Upper lobe of left lung (tissue), 6 donors: ENCODE measurements at places on chromosomes 2 and 18. TPM values are rescaled to one million over a fixed set of nuclear protein-coding genes. Genes with fewer than 3 reads are reported as not detected.

DNA sequence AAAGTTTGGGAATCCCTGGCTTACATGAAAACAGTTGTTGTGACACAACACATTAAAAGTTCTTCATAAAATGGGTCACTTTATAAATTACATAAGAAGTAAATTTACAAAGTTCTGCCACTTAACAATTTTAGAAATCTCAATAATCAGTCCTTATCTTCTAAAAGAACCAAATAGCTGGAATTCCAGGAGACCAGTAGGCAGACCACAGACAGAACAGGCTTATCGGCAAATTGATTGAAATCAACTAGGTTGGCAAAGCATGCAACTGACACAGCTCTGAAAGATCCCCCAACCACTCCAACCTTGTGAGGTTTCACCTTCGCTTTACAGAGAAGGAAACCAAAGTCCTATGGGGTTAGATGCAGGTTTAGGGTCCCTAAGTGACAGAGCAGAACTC, 103.0 kb downstream of the DNER start:
- H3K4me3 ChIP-seq, result no peak overlapping the region
- no peak overlapping the region for H3K27ac ChIP-seq
- H3K36me3 ChIP-seq, result no peaks in the 10 kb centered on the region

DNA sequence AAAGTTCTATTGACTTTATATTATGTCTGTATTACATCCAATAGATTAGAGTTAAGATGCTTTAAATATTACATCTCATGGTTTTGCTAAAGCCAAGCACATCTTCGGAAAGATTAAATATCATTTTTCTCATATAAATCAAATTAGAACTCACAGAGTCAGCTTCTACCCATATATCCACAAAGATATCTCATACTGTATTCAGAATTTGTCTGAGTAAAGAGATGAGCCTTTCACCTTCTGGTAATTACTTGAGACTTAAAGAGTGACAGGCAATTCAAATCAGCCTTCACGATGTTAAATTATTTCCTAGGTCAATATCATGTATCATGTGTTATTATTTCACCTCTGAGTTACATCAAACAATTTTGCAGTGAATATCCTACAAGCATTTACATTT, 13.0 kb downstream of the CCDC178 start:
- H3K36me3 ChIP-seq, result no peaks in the 10 kb centered on the region
- no peak overlapping the region for H3K4me3 ChIP-seq
- no peak overlapping the region for H3K27ac ChIP-seq
- H3K4me1 ChIP-seq, result no peaks in the 10 kb centered on the region
- no peak for DNase-seq

DNA sequence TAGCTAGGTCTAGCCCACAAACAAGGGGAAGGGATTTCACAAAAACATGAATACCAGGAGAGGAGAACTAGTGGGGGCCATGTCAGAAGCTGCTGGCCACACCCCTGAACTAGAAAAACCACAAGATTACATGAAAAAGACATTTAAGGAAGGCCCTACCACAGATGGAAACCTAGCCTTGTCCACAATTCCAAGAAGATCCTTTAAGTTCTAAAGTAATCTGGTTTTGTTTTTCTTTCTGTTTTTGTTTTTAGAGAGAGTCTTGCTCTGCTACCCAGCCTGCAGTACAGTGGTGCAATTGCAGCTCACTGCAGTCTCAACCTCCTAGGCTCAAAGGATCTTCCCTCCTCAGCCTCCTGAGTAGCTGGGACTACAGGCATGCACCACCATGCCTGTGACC, 34.2 kb upstream of the CAB39 start:
- no peak overlapping the region for H3K27ac ChIP-seq
- no peaks in the 10 kb centered on the region for H3K4me1 ChIP-seq
- H3K36me3 ChIP-seq, result no peaks in the 10 kb centered on the region

Gene KIAA2012
- total RNA-seq, result 2.2 TPM

DNA sequence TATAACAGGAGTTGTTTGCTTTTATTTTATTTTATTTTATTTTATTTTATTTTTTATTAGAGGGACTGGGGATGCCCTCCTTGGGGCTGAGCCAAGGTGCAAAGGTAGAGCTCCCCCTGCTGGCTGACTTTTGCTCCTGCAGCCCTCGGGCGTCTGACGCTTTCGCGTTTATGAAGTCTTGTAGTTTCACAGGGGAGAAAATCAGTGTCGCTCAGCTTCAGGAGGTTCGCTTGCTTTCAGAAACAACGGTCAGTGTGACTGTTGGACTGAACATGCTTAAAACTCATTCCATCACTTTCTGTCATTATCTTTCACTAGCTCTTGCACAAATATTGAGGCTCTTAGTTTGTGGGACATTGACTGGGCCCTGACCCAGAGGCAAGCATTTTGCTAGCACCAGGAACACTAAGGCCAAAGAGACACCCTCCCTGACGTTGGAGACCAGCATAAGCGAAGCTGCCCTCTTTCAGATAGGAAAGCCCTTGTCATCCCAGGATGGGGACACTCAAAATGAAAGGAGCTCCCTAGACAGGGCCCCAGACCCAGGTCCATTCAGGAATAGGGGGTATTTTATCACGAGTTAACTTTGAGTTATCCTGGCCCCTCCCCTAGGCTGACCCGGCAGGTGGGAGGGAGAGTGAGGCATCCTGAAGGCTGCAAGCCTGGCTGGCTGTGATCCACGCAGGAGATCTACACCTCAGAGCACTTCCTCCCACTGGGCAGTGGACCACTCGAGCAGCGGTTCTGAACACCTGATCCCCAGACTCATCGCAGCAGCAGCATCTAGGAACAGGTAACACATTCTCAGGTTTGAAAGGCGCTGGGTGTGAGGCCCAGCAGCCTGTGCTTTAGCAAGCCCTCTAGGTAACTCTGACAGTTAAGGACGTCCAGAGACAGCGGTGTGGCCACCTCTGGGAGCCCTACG, 34.4 kb downstream of the LGALSL start:
- H3K4me3 ChIP-seq, result no peak overlapping the region
- H3K4me1 ChIP-seq, result peaks cover 7% of the 10 kb centered on the region
- no peak for DNase-seq
- H3K27ac ChIP-seq, result no peak overlapping the region

- H3K4me1 ChIP-seq, result no peaks in the 10 kb centered on the region
- no peak for DNase-seq
- H3K27ac ChIP-seq, result no peak overlapping the region
- no peaks in the 10 kb centered on the region for H3K27me3 ChIP-seq
These were observed 437.7 kb downstream of the SATB2 start for GRCh38 chr2:199019898-199020507.

Gene DNAJC5G
- not detected for total RNA-seq

- peak overlapping the region; percentile 99 for H3K27ac ChIP-seq
- DNase-seq, result peak; percentile 48
- no peaks in the 10 kb centered on the region for H3K36me3 ChIP-seq
- no peaks in the 10 kb centered on the region for H3K27me3 ChIP-seq
- H3K4me1 ChIP-seq, result peaks cover 35% of the 10 kb centered on the region
These were observed 40.1 kb upstream of the AKAIN1 start for GRCh38 chr18:5237083-5237722.

DNA sequence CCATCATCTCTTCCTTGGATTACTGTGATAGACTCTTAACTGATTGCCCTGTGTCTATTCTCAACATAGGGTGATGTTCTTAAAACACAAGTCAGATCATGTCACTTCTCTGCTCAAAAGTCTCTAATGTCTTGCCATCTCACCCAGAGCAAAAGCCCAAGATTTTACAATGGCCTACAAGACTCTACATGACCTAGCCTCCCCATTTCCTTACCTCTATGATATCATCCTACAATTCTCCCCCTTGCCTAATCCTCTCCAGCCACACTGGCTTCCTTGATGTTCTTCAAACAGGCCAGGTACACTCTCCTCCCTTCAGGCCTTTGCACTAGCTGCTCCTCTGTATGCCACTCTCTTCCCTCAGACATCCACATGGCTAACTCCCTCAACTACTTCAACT, 55.1 kb downstream of the ROCK1 start:
- peaks cover 3% of the 10 kb centered on the region for H3K4me1 ChIP-seq
- H3K27me3 ChIP-seq, result no peaks in the 10 kb centered on the region
- no peaks in the 10 kb centered on the region for H3K36me3 ChIP-seq
- no peak overlapping the region for H3K27ac ChIP-seq
- DNase-seq, result no peak

Gene MYO7B
- total RNA-seq, result 2.3 TPM

DNA sequence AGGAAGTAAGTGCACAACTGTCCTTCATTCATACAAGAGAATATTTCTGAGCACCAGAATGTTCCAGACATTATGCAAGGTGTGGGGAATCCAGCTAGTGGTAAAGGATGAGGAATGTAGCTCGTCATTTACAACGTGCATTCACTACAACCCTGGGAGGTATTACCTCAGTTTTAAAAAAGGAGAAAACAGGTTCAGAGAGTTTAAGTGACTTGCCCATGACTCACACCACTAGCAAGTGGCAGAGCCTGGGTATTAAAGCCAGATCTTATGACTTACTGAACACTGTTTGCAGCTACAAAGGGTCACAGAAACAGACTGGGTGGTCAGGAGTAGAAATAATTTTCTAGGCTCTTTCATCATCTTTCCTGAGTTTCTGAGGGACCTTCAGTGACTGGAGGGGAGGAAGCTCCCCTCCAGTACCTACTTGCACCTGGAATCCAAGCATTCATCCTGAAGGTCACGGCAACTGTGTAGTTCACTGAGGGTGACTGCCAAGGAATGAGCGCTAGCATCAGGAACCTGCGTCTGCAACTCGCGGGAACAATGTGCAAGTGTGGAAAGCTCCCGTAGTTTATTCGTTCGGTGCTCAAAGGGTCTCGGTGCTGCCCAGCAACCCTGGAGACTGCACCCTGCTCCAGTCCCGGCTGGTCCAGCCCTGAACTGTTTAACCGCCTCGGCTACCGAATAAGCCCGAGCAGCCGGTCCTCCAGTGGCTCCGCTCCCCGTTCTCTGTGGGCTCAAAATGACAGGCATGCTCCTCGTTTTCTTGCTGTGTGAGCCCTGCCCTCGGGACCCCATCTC, 647 bp downstream of the CCDC121 start:
- peaks cover 29% of the 10 kb centered on the region for H3K4me1 ChIP-seq
- no peaks in the 10 kb centered on the region for H3K27me3 ChIP-seq
- H3K27ac ChIP-seq, result peak overlapping the region; percentile 30

Gene HNRNPA3
- 71.9 TPM for total RNA-seq

DNA sequence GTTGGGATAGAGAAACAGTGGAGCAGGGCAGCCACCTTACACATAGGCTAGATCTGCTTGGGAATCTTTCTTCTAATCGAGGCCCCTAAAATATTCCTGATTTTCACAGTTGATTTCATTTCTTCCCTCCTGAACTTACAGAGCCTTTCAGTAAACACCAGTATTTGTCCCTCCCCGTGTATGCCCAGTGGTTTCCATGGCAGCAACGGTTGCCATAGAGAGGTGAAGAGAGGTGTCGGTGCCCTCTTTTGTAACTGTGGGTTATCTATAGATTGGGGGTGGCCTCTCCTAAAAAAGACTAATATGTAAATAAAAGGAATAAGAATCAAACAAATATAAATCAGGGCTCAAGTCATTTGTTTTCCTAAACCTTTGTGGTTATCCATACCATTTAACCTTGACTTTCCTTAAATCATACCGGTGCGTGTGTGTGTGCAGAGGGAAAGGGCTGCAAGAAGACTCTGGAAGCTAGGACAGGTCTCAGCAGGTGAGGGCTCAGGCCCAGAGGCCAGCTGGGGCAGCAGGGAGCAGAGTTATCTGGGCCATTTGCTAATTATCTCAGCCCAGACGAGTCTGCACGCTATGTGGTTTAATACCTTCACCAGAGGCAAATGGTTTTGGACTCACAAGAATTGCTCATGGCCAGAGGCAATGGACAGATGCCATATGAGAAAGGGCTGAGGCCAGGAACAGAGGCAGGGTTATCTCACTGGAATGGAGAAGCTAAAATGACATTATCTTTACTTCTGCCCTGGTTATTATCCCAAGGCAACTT, 35.5 kb downstream of the LIPG start:
- no peaks in the 10 kb centered on the region for H3K36me3 ChIP-seq
- H3K4me3 ChIP-seq, result no peak overlapping the region
- H3K27ac ChIP-seq, result no peak overlapping the region
- H3K4me1 ChIP-seq, result no peaks in the 10 kb centered on the region

GRCh38 chr2:234339501-234339900, 157.4 kb downstream of the ARL4C start:
- no peaks in the 10 kb centered on the region for H3K4me1 ChIP-seq
- no peak for DNase-seq
- no peak overlapping the region for H3K4me3 ChIP-seq
- no peaks in the 10 kb centered on the region for H3K27me3 ChIP-seq
- H3K36me3 ChIP-seq, result no peaks in the 10 kb centered on the region

GRCh38 chr2:128263902-128264331, 54.8 kb downstream of the HS6ST1 start:
- H3K27ac ChIP-seq, result no peak overlapping the region
- DNase-seq, result no peak
- no peaks in the 10 kb centered on the region for H3K4me1 ChIP-seq
- no peaks in the 10 kb centered on the region for H3K27me3 ChIP-seq
- H3K4me3 ChIP-seq, result no peak overlapping the region

Gene CMPK2
- 22.0 TPM for total RNA-seq

DNA sequence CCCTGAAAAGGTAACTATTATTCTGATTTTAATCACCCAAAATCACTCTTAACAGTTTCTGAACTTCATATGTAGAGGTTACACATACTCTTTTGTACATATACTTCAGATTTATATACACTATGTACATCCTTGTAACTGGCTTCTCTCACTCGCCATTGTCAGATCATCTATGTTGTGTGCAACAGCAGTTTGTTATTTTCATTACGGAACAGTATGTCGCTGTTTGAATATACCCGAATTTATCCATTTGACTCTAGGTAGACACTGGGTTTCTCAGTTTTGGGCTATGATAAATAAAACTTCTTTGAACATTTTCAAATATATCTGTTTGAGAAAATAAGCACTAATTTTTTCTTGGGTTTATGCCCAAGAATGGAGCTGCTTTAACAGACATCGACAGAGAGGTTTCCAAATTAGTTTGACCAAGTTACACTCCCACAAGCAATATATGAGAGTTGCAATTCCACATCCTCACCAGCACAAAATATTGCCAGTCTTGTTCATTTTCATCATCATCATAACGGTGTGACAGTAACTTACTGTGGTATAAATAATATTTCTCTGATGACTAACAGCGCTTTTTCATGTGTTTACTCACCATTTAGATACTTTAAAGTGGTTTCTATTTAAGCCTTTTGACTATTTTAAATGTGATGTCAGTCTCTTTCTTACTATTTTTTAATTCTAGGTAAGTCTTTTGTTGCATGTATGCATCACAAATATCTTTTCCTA, 80.9 kb downstream of the SMC6 start:
- no peaks in the 10 kb centered on the region for H3K27me3 ChIP-seq
- DNase-seq, result no peak
- no peak overlapping the region for H3K27ac ChIP-seq
- H3K36me3 ChIP-seq, result no peaks in the 10 kb centered on the region
- no peak overlapping the region for H3K4me3 ChIP-seq
